ENCODE measurements at places on chromosomes 1 and 21. TPM values are rescaled to one million over a fixed set of nuclear protein-coding genes. Genes with fewer than 3 reads are reported as not detected.

The AK5 gene
- total RNA-seq: 72.4 TPM

The YBX1 gene
- 829 TPM for total RNA-seq

The ZBTB8A gene
- 7.1 TPM for total RNA-seq

The LEFTY1 gene
- total RNA-seq: not detected

The CFHR4 gene
- total RNA-seq: not detected

The PIGV gene
- total RNA-seq: 26.0 TPM

The CNKSR1 gene
- total RNA-seq: 0.17 TPM

The HES3 gene
- not detected for total RNA-seq

The PPP1R12B gene
- total RNA-seq: 19.2 TPM

The ROR1 gene
- total RNA-seq: 9.7 TPM

The PKLR gene
- total RNA-seq: not detected

The ORC1 gene
- total RNA-seq: 0.66 TPM

The IBA57 gene
- 7.4 TPM for total RNA-seq

The SEC16B gene
- 3.1 TPM for total RNA-seq

The GBP6 gene
- total RNA-seq: 0.15 TPM

The OR2M3 gene
- total RNA-seq: not detected

The ZBTB8OS gene
- total RNA-seq: 40.6 TPM

The DRAM2 gene
- total RNA-seq: 54.7 TPM
